Bronchus fibroblast of lung (primary cell): ENCODE measurements at places on chromosomes 1 and 21. TPM values are rescaled to one million over a fixed set of nuclear protein-coding genes. Genes with fewer than 3 reads are reported as not detected.

The PRRX1 gene
- total RNA-seq: 57.8 and 78.7 TPM in 2 replicates

The FCRL4 gene
- not detected in 2 replicates for total RNA-seq

The DIO1 gene
- total RNA-seq: not detected in 2 replicates

The SPRR2F gene
- not detected in 2 replicates for total RNA-seq

The LHX8 gene
- total RNA-seq: not detected in 2 replicates

The F11R gene
- 0.74 and 1.2 TPM in 2 replicates for total RNA-seq

The MCOLN3 gene
- total RNA-seq: under 0.01 TPM in 2 replicates

The TMEM35B gene
- total RNA-seq: 23.9 and 25.1 TPM in 2 replicates

The NKAIN1 gene
- 0.15 and 2.4 TPM in 2 replicates for total RNA-seq

The ERG gene
- total RNA-seq: not detected in 2 replicates

The GBP1 gene
- total RNA-seq: 13.6 and 14.4 TPM in 2 replicates

The TRIM67 gene
- not detected in 2 replicates for total RNA-seq

The MPZ gene
- total RNA-seq: 1.2 and 1.3 TPM in 2 replicates

The LAMC2 gene
- total RNA-seq: 1.8 and 2.2 TPM in 2 replicates

The OPRD1 gene
- not detected in 2 replicates for total RNA-seq

The GUCA2B gene
- not detected in 2 replicates for total RNA-seq

The ADCY10 gene
- not detected in 2 replicates for total RNA-seq

The SYPL2 gene
- total RNA-seq: 0.15 and 0.17 TPM in 2 replicates

The RIPPLY3 gene
- not detected in 2 replicates for total RNA-seq

The DNAJC6 gene
- total RNA-seq: 0.45 and 0.50 TPM in 2 replicates

The TMEM69 gene
- 19.5 and 21.6 TPM in 2 replicates for total RNA-seq

The LCE1C gene
- total RNA-seq: not detected in 2 replicates

The CHAF1B gene
- 9.6 and 12.5 TPM in 2 replicates for total RNA-seq

The GPR61 gene
- total RNA-seq: not detected in 2 replicates

The SELP gene
- not detected in 2 replicates for total RNA-seq

The LORICRIN gene
- not detected in 2 replicates for total RNA-seq

The SELL gene
- not detected in 2 replicates for total RNA-seq

The PRAMEF27 gene
- not detected in 2 replicates for total RNA-seq

The NME7 gene
- 32.9 and 33.6 TPM in 2 replicates for total RNA-seq

The B3GALNT2 gene
- total RNA-seq: 16.2 and 16.5 TPM in 2 replicates

The MYOG gene
- total RNA-seq: under 0.01 TPM in 1 of 2 replicates, not detected in the other

The PEA15 gene
- total RNA-seq: 71.3 and 77.7 TPM in 2 replicates

The CATSPERE gene
- 0.15 and 0.50 TPM in 2 replicates for total RNA-seq

The ROR1 gene
- total RNA-seq: 9.5 and 12.1 TPM in 2 replicates

The LINGO4 gene
- total RNA-seq: not detected in 2 replicates

The TAGLN2 gene
- total RNA-seq: 552 and 717 TPM in 2 replicates

The GFI1 gene
- 0.15 and 0.50 TPM in 2 replicates for total RNA-seq

The AGO4 gene
- 3.1 and 3.2 TPM in 2 replicates for total RNA-seq

The ZNF683 gene
- not detected in 2 replicates for total RNA-seq

The TMCO1 gene
- total RNA-seq: 49.5 and 55.0 TPM in 2 replicates

The ADAM30 gene
- total RNA-seq: not detected in 2 replicates

The SMIM34 gene
- not detected in 2 replicates for total RNA-seq

The RIIAD1 gene
- not detected in 2 replicates for total RNA-seq

The CLCA1 gene
- not detected in 2 replicates for total RNA-seq

The PRR9 gene
- not detected in 2 replicates for total RNA-seq

The CR1 gene
- not detected in 2 replicates for total RNA-seq

The FCRL5 gene
- not detected in 2 replicates for total RNA-seq
